ENCODE measurements at places on chromosomes 2 and 18.

DNA sequence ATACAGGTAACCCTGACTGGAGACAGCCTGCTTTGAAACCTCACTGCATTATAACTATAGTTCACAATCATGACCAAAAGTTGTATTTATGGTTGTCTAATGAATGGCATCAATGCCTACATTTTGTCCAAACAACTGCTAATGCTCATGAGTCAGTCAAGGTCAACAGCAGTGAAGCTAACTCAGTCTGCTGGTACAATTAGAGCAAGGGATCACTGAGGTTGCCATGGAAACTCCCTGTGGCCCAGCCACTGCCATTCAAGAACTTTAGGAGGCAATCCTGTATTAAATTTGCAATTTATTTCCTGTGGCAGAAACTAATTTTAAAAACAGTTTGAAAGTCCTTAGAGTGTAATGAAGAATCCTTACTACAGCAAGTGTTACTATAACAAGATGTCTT lies 185.1 kb upstream of the SMAD7 start:
- no peak for DNase-seq

GRCh38 chr18:60411715-60412114 lies 39.1 kb upstream of the MC4R start:
- no peak for DNase-seq

- no peak for DNase-seq
Observed at GRCh38 chr2:77866661-77867060, 344.5 kb upstream of the LRRTM4 start.

GRCh38 chr2:218970894-218971293 lies 11.4 kb downstream of the CDK5R2 start:
- no peak for DNase-seq

- no peak for DNase-seq
Observed at GRCh38 chr18:50644146-50644545, 84.3 kb downstream of the MAPK4 start.

GRCh38 chr2:38202713-38203445 lies 126.9 kb upstream of the CYP1B1 start:
- no peak for DNase-seq

DNA sequence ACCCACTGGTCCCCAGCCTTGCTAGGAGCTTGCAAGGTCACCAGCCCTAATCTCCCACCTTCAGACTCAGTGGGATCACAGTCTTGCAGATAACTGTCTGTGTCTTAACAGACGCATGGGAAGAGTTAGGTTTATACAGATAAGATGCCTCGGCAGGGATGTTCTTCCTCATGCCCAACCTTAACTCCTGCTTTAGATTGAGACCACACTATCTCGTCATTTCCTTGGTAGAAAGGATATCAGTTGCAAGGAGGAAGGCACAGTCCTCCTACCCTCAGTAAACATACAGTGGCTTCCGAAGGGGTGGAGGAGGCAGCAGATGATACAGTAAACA lies 7.2 kb downstream of the NT5DC4 start:
- DNase-seq: no peak

GRCh38 chr2:200172944-200173581 lies 133.4 kb upstream of the SPATS2L start:
- DNase-seq: no peak

GRCh38 chr2:147572622-147573021 lies 272.2 kb upstream of the ACVR2A start:
- DNase-seq: no peak

- no peak for DNase-seq
Observed at GRCh38 chr2:11617984-11618707, 51.8 kb downstream of the NTSR2 start.

- no peak for DNase-seq
Observed at GRCh38 chr2:216546641-216547403, 48.2 kb downstream of the RPL37A start.

DNA sequence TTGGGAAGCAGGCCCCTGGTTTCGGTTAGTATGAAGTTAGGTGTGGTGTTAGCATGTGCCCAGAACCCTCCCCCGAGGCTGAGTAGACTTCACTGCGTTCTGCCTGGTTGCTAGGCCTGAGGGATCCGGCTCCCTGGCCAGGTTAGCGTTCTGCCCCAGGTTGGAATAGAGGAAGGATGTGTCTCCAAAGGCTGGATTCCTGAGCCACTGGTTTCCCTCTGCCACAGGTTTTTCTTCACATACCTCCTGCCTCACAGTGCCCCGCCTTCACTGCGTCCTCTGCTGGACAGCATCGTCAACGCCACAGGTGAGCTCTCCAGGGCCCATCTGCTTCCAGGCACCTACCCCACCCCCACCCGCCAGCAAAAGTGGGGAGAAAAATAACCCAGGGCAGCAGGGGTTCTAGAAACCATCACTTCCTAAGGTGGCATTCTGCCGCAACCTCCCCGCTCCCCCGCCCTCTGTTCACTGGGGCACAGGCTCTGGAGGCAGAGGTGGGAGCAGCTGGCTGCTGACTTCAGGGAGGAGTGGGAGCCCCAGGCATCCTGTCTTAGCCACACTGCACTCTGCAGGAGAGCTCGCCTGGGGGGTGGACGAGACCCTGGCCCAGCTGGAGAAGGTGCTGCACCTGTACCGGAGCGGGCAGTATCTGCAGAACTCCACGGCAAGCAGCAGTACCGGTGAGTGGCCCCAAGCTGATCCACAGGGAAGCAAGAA lies 7.1 kb downstream of the PKDCC start:
- DNase-seq: no peak

- no peak for DNase-seq
Observed at GRCh38 chr2:128568106-128568505, 249.4 kb upstream of the HS6ST1 start.

GRCh38 chr2:212843409-212844199 lies 305.0 kb upstream of the ERBB4 start:
- DNase-seq: no peak

DNA sequence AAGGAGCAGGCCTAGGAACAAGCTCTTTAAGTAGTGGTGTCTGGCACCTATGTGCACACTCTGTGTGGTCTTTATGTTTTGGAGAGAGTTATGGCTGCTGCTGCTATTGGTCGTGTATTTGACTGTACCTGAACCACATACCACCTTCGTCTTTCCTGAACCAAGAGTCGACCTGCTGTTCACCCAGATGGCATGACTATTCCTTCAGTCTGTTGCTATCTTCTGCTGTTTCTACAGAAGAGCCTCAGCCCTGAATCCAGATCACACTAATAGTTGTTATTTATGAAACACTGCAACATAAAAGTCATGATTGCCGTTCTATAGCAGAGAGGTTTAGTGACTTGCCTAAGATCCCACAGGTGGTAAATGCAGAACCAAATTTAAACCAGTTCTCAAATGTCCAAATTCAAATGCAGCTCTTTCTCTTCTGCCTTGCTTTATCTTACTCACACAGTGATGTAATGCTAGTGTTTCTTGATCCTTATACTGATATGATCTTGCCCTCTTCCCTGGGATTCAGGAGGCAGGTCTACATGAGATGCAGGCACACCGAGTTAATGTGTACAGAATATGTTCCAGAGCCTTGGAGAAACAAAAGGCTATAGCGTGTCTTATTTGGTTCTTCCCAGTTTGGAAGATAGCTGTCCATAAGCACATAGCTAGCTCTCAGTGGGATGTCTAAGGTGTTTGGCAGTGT lies 122.1 kb upstream of the FOSL2 start:
- no peak for DNase-seq

- DNase-seq: no peak
Observed at GRCh38 chr18:80109676-80110078, 615 bp downstream of the ADNP2 start.

- DNase-seq: no peak
Observed at GRCh38 chr2:55490554-55490953, 29.0 kb upstream of the CFAP36 start.

DNA sequence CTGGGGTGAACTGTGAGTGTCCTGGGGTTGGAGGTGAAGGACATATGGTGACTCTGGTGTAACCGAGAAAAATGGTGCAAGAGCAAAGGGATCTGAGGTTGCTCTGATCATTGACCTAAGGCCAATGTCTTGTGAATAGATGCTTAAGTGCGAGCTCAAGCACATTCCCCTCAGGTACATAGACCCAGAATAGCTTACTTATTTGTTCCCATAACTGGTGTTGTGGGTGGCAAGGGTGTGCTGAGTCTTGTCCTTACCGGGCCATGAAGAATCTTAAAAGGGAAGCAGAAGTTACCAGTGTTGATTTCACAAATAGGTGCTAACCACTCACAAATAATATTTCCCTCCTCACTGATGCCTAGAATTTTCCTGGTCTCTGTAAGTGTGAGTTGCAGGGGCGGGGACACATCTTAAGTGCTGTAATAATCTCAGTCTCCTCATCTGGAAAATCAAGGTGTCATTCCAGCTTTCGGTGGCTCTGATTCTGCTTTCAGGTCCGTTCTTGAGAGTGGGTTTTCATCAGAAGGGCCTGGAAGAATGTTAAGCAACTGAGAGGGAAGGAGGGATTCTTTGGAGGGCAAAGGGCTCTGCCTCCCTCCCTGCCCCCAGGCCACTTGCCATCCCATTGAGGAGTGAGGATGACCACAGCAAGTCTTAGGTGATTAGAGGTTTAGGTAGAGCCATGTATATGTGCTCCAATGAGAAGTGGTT lies 54.9 kb downstream of the LIPG start:
- DNase-seq: no peak

DNA sequence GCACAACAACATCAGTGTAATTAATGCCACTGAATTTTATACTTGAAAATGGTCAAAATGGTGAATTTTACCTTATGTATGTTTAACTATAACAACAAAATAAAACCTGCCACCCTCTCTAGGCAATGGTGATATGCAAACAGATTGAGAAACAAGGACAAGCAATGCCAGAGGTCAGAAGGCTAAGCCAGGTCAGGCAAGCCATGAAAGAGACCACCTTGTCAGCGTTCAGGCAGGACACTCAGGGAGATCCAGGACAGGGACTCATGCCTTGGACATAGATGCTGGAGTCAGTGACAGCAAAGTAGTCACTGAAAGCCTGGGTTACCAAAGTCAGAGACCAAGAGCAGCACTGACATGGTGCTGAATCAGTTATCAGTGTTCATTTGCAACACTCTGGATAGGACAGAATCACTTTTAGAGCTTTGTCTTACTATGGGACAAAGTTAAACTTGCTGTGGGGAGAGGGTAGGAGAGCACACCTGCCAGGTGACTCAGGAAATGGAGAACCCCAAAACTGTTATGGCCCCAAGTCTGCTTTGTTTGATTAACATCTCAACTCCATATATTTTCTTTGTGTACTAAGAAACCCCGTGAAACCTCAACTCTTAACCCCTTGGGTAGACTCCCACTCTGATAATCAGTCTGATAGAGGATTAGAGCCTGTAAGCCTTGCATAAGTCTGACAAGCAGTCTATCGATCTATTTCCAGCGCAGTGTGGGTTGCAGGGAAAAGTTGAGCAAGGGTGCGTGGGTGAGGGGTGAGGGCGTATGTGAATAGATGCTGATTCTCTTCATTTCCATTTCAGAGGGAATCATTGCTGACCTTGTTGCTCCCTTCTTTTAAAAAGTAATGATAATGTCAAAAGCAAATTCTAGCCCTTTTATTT lies 48.7 kb upstream of the ZNF385B start:
- no peak for DNase-seq

DNA sequence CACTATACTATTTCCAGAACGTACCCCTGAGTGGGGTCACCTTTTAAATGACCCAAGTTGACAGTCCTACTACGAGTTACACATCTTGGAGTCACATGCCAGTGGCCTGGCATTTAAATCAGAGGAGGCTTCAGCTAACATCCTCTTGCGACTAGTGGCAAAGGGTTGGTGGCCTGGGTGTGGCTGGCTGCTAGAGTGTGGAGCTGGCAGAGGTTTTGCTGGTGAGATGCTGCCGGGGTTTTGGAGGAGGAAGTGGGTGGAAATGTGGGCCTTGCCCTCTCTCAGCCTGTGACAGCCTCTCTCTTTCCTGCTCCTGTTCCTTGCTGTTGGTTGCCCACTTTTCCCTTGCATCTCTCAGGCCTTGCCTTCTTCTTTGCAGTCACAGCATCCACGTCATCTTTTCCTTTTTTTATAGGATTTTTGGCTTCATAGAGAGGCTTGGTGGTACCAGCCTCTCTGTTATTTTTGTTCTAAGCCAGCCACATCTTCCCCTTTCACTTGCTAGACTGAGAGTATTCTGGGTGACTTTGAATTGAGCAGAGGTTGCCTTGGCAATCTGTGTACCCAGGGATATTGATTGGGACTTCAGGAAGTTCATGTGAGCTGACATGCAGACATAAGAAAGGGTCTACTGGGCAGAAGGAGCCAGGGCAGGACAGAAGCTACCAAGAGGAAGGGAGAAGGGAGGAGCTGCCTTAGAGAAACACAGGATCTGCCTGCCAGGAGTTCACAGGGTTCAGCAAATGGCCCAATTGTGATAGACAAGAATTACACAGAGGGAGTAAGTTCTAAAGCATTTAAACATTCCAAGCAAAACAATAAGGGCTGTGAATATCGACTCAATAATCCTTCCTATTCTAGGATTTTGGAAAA lies 55.4 kb downstream of the CDC42EP3 start:
- DNase-seq: peak; percentile 47

DNA sequence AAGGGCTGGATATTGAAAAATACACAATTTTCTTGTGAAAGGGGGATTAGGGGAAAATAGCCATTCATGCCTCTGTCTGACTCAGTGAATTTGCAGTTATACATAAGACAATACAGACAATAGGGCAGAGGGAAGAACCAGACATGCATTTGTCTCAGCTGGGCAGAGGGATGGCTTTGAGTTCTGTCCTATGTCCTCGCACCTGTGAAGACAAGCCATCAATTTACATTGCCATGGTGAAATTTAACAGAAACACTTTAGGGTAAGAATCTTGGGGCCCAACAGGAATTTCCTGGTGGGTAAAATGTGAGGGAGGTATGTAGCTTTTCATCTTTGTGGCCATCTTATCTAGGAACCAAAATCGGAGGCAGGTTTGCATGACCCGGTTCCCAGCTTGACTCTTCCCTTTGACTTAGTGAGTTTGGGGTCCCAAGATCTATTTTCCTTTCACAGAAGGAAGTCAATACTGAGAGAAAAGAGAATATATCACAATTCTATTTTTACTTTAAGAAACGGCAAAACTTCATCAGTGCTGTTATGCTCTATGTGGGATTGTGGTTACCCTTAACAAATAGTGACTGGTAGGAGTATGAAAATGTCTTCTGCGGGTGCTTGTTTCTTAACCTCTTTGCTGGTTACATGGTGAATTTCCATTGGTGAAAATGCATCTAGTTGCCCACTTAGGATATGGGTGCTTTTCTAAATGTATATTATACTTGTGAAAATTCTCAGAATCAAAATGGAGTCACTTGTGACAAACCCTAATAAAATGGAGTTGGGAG lies 221.8 kb downstream of the SPP2 start:
- DNase-seq: no peak

DNA sequence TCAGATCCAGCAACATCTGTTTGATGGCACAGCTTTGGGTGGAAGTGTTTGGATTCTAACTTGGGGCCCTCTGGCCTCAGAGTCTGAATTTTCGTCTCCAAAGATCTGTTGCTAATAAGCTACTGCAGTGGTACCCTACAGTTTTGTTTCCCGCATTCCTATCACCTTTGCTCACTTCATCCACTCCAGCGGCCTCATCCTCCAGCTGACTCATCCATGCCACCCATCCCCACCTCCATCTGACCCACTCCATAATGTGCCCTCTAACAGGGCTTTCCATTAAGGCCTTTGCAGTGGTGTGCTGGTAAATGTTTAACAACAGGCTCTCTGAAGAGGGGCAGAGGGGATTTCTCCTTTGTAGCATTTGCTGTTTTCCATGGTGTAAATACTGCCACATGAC lies 225.5 kb downstream of the TGIF1 start:
- no peak for DNase-seq
